Esophagus squamous epithelium (tissue), 5 donors: ENCODE measurements at places on chromosomes 1 and 21. TPM values are rescaled to one million over a fixed set of nuclear protein-coding genes. Genes with fewer than 3 reads are reported as not detected.

DNA sequence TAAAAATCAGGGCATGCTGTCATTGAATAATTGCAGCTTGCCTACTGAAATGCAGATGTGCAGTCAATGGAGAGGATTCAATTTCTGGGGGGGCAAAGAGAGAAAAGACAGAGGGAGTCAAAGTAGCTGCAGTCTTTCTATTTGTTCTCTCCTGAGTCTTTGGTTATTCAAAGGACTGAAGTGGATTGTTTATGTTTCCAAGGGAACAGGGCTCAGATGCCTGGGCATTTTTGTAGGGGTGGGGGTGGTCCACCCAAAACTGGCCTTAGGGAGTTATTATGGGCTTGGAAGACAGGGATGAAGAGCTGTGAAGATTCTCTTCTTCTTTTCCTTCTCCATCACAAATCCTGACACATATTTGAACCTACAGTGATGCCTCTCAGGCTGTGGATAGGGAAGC is 408.8 kb upstream of the DAB1 start:
- H3K4me1 ChIP-seq, result no peaks in the 10 kb centered on the region
- no peak overlapping the region for H3K27ac ChIP-seq
- H3K27me3 ChIP-seq, result no peaks in the 10 kb centered on the region
- no peak overlapping the region for H3K4me3 ChIP-seq
- H3K36me3 ChIP-seq, result no peaks in the 10 kb centered on the region

GRCh38 chr1:184513966-184514365 is 127.1 kb downstream of the C1orf21 start:
- no peak overlapping the region for H3K27ac ChIP-seq
- no peaks in the 10 kb centered on the region for H3K36me3 ChIP-seq
- H3K4me1 ChIP-seq, result peaks cover 26% of the 10 kb centered on the region

- H3K36me3 ChIP-seq, result no peaks in the 10 kb centered on the region
- DNase-seq, result no peak
- no peaks in the 10 kb centered on the region for H3K4me1 ChIP-seq
- no peak overlapping the region for H3K27ac ChIP-seq
Measured at GRCh38 chr1:241456743-241457142, 62.8 kb downstream of the FH start.

GRCh38 chr1:58845942-58846341 is 62.1 kb upstream of the JUN start:
- no peak for DNase-seq
- no peak overlapping the region for H3K27ac ChIP-seq
- H3K4me1 ChIP-seq, result no peaks in the 10 kb centered on the region
- no peaks in the 10 kb centered on the region for H3K27me3 ChIP-seq
- no peak overlapping the region for H3K4me3 ChIP-seq

- no peaks in the 10 kb centered on the region for H3K27me3 ChIP-seq
- H3K4me3 ChIP-seq, result no peak overlapping the region
- H3K4me1 ChIP-seq, result peaks cover 42% of the 10 kb centered on the region
Measured at GRCh38 chr1:232377494-232377770, 252.5 kb downstream of the SIPA1L2 start.

DNA sequence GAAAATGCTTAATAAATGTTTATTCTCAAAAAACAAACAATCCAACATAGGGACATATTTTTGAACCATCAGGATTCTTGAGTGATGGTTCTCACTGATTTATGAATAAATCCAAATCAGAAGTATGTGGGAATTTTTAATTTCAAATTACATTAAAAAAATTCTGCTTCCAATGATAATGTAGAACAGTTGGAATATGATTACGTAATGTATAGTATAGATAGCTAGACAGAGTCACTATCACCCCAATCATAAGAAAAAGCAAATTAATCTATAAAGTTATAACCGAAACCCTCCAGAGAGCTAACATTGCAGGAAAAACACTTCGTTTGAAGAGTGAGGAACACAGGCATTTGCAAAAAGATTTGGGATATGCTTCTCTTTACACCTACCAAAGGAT is 1600.6 kb upstream of the B3GALT2 start:
- no peak for DNase-seq
- no peaks in the 10 kb centered on the region for H3K4me1 ChIP-seq
- no peak overlapping the region for H3K4me3 ChIP-seq
- H3K27ac ChIP-seq, result no peak overlapping the region

GRCh38 chr1:41609166-41609883 is 124.8 kb upstream of the EDN2 start:
- no peaks in the 10 kb centered on the region for H3K36me3 ChIP-seq
- H3K4me1 ChIP-seq, result peaks cover 9% of the 10 kb centered on the region
- DNase-seq, result no peak
- H3K27ac ChIP-seq, result no peak overlapping the region
- H3K27me3 ChIP-seq, result no peaks in the 10 kb centered on the region

LORICRIN gene
- total RNA-seq, result not detected

A3GALT2 gene
- not detected for total RNA-seq

DPYD gene
- total RNA-seq, result 36.5 TPM

ZNF672 gene
- 23.8 TPM for total RNA-seq

OR2T29 gene
- not detected for total RNA-seq
